ENCODE measurements at places on chromosomes 13 and 19. TPM values are rescaled to one million over a fixed set of nuclear protein-coding genes. Genes with fewer than 3 reads are reported as not detected.

The GAPDHS gene
- total RNA-seq = not detected

The ZNF554 gene
- total RNA-seq = 1.0 TPM

The TNFRSF19 gene
- 3.4 TPM for total RNA-seq

The ZNF541 gene
- total RNA-seq = not detected

The PDE4C gene
- total RNA-seq = 0.02 TPM

The IGFL3 gene
- not detected for total RNA-seq

The CYP4F2 gene
- not detected for total RNA-seq

The KHSRP gene
- total RNA-seq = 205 TPM

The SOHLH2 gene
- not detected for total RNA-seq

The CEACAM4 gene
- not detected for total RNA-seq

The WDR88 gene
- 0.16 TPM for total RNA-seq

The SMIM44 gene
- total RNA-seq = not detected

The DKKL1 gene
- total RNA-seq = 0.72 TPM

The SERPINE3 gene
- total RNA-seq = not detected

The GNG14 gene
- not detected for total RNA-seq

The IQCN gene
- total RNA-seq = 0.55 TPM

The DHDH gene
- 1.7 TPM for total RNA-seq

The MISP gene
- 95.7 TPM for total RNA-seq

The S1PR5 gene
- 2.7 TPM for total RNA-seq

The BSPH1 gene
- total RNA-seq = not detected

The ZGLP1 gene
- 3.6 TPM for total RNA-seq

The SLC10A2 gene
- not detected for total RNA-seq

The IGFL2 gene
- 0.63 TPM for total RNA-seq

The FARP1 gene
- 9.5 TPM for total RNA-seq

The MEIOSIN gene
- not detected for total RNA-seq

The ONECUT3 gene
- not detected for total RNA-seq

The POGLUT2 gene
- total RNA-seq = 7.3 TPM

The TBXA2R gene
- 1.1 TPM for total RNA-seq

The ZNF99 gene
- not detected for total RNA-seq

The RAB3A gene
- total RNA-seq = 0.94 TPM

The FLT1 gene
- not detected for total RNA-seq

The GFY gene
- total RNA-seq = 0.18 TPM

The PSG1 gene
- total RNA-seq = 0.21 TPM

The CD177 gene
- total RNA-seq = 0.25 TPM

The ZNF460 gene
- total RNA-seq = 1.4 TPM

The HPN gene
- 0.06 TPM for total RNA-seq

The CD33 gene
- total RNA-seq = not detected
